ENCODE measurements at places on chromosomes 6 and 20. TPM values are rescaled to one million over a fixed set of nuclear protein-coding genes. Genes with fewer than 3 reads are reported as not detected.

Gene MAD2L1BP
- 15.4 TPM for total RNA-seq

Gene APOM
- 1.5 TPM for total RNA-seq

Gene COL9A1
- total RNA-seq, result not detected

Gene COL12A1
- 328 TPM for total RNA-seq

All from aortic smooth muscle cell (primary cell).